ENCODE measurements at places on chromosomes 3 and 15.

- no peak for DNase-seq
Measured at GRCh38 chr3:47669026-47669749, 90.5 kb upstream of the CSPG5 start.

DNA sequence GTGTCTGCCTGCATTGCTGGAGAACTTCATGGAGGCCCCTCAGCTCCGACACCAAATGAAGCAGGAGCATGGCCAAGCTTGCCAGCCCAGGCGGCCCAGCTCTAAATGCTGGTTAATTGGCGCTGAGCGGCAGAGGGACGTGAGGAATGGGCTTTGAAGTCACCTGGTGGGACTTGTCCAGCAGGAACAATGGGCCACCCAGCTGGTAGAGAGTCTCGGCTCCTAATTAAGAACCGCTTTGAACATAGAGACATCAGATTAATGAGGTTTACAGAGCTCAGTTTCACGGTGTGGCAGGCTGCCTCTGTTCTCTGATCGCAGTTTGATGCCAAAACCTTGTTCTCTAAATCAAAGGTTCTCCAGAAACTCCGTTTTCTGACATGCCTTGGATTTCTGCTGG lies 77.5 kb upstream of the LINGO1 start:
- DNase-seq = no peak

- DNase-seq = no peak
Measured at GRCh38 chr3:188396251-188396650, 242.3 kb downstream of the LPP start.

GRCh38 chr15:70140543-70141375 lies 43.0 kb upstream of the TLE3 start:
- DNase-seq = no peak

DNA sequence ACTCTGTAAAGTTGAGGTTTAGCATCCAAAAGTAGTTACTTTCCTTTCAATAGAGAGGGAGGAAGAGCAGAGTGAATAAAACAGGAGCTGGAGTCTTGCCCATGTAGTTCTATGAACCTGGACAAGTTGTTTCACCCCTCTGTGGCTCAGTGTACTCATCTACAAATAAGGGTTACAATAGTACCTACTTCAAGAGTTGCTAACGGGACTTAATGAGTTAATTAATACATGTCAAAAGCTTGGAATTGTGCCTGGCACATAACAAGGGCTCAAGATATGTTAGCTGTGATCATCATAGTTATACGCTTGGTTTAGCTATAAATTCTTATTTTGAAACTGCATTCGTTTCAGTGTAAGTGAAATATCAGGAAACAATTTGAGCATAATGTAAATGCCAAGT lies 388.5 kb upstream of the THBS1 start:
- DNase-seq = no peak

- no peak for DNase-seq
Measured at GRCh38 chr15:48925714-48926223, 38.0 kb downstream of the SHC4 start.

- DNase-seq = no peak
Measured at GRCh38 chr15:28456476-28457395, 76.0 kb downstream of the GOLGA8G start.

GRCh38 chr3:73768524-73769308 lies 144.0 kb upstream of the PDZRN3 start:
- no peak for DNase-seq

DNA sequence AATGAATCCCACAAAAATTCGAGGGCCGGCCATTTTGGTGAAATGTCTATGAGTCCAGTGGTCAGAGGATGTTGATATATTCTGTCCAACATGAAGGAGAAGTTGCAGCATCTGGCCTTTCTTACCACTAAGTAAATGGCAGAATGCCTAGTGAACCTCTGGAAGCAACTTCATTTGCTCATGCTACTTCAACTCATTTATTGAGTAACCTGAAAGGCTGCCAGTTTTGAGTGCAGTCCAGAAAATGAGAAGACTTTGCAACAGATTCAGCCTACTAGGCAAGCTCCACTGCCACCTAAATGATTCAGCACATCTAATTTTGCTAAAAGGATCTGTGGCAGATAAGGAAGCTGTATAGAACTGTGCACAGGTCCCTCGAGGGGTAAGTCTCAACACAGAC lies 265.0 kb downstream of the OPA1 start:
- no peak for DNase-seq

DNA sequence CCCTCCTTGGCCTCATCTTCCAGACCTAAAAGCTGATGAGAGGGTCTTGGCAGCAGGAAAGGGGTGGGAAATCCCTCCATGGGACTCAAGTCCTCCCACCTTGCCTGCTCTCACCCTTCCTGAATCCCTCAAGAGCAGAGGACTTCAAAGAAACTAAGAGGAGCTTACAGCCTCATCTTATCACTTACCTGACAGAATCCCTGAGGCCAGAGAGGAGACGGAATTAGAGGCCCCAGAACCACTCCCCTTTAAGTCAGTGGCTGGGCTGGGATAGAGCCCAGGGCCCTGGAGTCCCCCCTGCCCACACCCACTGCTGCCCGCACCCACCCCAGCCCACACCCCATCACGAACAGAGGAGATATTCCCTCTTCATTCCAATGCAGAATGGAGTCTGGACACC lies 15.2 kb downstream of the LOXL1 start:
- DNase-seq = no peak

GRCh38 chr3:13348661-13349396 lies 71.3 kb downstream of the NUP210 start:
- DNase-seq = no peak

- DNase-seq = no peak
Measured at GRCh38 chr15:73569361-73569760, 63.8 kb downstream of the NPTN start.

DNA sequence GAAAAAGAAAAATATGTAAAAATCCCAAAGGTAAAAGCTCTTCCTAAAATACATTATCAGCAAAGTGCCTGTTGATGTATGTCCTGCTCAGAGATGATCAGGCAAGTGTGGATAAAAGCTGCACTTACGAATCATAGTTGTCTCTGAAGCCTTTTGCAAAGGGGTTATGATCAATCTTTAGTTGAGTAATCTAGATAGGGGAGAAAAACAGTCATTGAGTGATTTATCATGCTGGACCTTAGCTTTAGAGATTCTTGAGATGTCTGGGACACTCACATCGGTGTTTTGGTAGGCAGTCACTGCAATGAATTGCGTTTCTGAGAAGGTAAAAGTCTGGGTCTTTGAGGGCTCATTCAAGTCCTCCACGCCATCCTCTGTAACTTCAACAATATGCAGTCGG lies 3.7 kb downstream of the EOMES start:
- DNase-seq = no peak

DNA sequence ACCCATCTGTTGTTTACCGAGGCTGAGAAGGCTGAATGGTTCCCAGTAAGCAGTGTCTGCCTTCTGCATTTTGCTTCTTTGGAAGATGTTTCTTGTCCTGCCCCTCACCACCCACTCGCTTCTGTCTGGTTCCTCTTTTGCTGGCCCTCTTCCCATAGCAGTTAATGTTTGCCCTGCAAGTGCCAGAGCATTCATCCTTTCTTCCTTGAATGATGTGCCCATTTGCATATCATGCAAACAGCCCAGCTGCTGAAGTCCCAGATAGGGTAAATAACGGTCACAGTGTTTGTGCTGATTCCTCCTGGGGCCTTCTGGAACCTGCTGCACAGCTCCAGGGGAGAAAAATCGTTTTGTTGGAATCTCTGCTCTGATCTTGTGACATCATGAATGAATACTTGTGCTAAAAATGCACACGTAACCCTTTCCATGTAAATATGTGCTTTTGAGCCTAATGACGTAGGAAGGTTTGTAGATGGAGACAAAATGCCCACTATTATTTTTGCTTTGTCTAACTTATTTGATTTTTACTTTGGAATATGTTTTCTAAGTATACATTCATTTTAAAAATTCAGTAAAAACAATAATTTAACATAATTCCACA lies 381.0 kb downstream of the SOX2 start:
- no peak for DNase-seq

DNA sequence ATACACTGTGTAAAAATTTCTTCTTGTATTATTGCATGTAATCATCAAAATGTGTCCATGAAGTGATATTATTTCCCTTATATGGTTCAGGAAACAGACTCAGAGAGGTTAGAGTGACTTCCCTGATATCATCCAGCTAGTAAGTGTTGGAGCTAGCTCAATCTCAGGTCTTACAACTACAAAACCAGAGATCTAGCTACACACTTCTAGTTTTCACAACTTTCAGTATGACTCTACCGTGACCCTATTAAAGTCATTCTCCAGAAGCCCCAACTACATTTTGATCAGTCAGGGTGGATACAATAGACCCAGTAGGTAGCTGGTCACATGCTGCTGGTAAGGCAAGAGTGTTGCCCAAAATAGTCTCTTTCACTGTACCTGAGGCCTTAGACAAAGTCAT lies 165.3 kb downstream of the GOLIM4 start:
- DNase-seq = no peak

GRCh38 chr3:119588112-119588511 lies 8.8 kb downstream of the ADPRH start:
- no peak for DNase-seq

DNA sequence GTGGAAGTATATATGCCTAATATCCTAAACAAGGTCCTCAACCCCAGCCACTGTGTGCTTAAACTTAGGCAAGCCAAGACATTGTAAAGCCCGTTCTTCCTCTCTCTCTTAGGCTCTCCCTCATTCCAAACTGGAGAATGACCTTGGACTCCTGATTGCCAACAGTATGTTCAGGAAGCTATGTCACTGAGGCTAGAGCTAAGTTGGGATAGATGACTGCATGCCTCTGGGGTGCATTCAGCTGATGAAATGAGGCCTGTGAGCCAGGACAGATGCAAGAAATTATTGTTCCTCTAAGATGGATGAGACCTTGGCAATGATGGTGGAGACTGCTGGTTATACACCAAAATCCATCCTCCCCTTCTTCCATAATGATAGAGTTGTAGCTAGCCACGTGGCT lies 27.9 kb upstream of the TBC1D21 start:
- no peak for DNase-seq

- DNase-seq = no peak
Measured at GRCh38 chr3:114364806-114365654, 71.2 kb downstream of the TIGIT start.

DNA sequence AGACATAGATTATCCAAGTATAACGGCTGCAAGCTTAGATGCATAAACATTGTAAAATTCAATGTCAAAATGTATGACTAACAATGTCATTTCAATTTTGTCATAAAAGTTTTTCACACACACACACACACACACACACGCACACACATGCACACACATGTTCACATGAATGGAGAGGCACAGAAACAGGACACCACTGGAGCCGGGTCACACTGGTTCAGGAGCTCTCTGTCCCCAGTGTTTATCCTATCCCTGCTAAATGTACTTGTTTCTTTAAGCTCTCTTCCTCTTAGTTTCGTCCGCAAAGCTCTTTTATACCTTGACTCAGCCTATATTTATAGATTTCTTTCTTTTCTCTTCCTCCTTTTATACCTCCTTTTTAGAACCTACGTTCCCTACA lies 249.9 kb downstream of the CADPS start:
- DNase-seq = no peak

DNA sequence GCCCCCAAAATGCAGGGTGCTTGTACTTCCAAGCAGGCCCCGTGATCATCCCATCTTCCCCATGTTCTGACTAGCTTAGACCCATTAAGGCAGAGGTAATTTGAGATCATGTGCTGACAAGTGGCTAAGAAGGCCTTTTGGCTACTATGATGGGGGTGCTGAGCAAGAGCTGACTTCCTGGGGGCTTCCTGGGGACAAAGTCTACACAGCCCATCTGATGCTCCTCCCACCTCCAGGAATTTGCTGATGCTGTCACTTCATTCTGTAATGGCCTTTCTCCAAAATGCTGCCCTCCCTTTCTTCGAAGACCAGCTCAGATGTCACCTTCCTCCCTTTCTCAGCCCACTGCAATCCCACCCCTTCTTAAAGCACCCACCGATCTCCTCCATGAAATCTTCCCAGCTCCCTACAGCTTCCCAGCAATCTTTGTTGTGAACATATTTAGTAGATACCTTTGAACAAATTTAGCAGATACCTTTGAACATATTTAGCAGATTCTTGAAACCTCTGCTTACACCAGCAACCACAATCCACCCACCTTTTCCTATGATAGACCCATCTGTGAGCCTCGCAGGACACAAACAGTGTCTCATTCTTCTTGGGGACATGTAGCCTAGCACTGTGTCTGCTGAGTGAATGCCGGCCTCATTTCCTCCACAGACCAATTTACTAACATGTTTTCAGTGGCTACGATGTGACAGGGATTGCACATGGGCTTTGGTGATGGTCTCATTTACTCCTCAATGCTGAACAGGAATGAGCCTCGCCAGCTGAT lies 223.3 kb downstream of the EPHB1 start:
- no peak for DNase-seq

GRCh38 chr3:51686512-51687215 lies 15.6 kb downstream of the TEX264 start:
- peak; percentile 62 for DNase-seq

GRCh38 chr3:158617982-158618875 lies 26.1 kb upstream of the GFM1 start:
- no peak for DNase-seq

All from activated naive CD4-positive, alpha-beta T cell treated with anti-CD3 and anti-CD28 coated beads, Interleukin-2, amount 50 U/mL, for 16 hours (primary cell).